Stimulated activated CD8-positive, alpha-beta memory T cell treated with anti-CD3 and anti-CD28 coated beads, Interleukin-4, amount 100 ng/mL, for 1 hour (primary cell): ENCODE measurements at places on chromosomes 5 and 9.

DNA sequence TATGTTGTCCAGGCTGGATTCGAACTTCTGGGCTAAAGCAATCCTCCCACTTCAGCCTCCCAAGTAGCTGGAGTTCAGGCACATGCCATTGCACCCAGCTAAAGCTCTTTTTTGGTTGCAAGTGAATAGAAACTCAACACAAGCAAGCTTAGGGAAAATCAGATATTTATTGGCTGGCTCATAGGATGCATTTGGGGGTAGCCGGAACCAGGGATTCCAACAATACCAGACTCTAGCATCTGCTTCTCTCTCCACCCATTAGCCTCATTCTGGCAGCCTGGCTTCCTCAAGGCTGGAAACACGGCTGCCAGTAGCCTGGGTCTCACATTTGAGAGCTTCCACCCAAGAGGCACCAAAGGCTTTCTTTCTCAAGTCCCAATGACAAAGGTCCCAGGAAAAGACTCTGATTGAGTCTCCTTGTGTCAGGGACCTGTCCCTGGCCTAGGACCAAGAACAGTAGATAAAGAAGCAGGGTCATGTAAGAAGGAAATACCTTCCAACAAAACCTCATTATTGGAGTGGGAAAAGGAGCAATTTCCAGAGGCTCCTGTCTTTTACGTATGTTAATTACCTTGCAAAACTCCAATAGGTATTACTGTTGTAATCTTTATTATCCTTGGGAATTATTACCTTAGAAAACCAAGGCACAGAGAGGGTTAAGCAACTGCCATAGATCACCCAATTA, 23.0 kb upstream of the B4GALT1 start:
- DNase-seq: no peak

- no peak for DNase-seq
These were observed 12.7 kb downstream of the TSPAN17 start for GRCh38 chr5:176659860-176660461.

- DNase-seq: no peak
These were observed 25.9 kb upstream of the PTAR1 start for GRCh38 chr9:69785757-69786156.

DNA sequence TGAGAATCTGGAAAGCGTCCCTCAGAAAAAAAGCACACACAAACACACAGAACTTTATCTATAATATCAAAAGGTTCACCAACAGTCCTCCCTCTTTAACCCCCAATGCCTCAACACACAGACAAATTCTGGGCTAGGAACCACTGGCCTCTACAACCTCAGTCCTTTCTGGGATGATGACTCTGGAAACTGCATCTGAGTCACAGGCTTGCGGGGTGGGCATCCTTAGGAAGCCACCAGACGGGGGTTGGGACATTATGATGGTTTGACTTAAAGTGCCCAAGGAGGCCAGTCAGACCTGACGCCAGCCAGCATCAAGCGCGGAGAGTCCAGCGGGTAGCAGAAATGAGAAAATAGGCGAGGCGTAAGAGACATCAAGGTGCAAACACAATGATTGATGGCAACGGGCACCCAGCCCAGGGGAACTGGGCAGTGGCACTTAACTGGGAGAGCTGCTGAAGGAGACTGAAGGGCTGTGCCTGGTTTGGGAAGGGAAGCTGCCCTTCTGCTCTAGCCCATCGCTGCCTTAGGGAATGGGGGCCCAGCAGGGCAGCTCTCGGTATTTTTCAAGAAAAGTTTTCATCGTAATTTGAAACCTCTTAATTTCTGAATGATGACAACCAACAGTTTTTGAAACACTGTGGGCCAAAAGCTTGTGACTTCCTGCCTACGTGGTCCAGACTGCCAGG, 20.7 kb downstream of the SPRY4 start:
- no peak for DNase-seq

- no peak for DNase-seq
These were observed 240.6 kb upstream of the MPDZ start for GRCh38 chr9:13520069-13520468.

- DNase-seq: peak; percentile 11
These were observed 998 bp upstream of the FGF18 start for GRCh38 chr5:171418316-171418981.
